Endothelial cell (in vitro differentiated cells): ENCODE measurements at places on chromosomes 6 and 20. TPM values are rescaled to one million over a fixed set of nuclear protein-coding genes. Genes with fewer than 3 reads are reported as not detected.
A peak's percentile ranks its signal among the peaks of the same experiment; 100 is the strongest.

DNA sequence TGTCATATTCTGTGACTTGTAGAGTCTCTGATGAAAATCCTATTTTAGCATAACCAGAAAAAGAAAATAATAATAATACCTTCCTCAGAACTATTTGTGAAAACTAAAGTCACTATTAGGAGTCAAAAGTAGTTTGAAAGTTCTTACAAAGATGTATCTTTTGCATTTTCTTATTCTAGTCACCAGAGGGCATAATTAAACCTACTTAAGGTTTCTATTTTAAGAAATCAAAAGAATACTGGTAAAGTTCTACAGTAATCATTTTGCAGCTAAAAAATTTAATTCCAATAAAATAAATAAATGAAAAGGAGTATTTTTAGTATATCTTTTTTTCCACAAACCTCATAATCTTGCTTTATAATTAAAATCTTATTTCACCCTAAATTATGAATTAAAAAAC lies 28.0 kb upstream of the MCM9 start:
- no peak for DNase-seq

DNA sequence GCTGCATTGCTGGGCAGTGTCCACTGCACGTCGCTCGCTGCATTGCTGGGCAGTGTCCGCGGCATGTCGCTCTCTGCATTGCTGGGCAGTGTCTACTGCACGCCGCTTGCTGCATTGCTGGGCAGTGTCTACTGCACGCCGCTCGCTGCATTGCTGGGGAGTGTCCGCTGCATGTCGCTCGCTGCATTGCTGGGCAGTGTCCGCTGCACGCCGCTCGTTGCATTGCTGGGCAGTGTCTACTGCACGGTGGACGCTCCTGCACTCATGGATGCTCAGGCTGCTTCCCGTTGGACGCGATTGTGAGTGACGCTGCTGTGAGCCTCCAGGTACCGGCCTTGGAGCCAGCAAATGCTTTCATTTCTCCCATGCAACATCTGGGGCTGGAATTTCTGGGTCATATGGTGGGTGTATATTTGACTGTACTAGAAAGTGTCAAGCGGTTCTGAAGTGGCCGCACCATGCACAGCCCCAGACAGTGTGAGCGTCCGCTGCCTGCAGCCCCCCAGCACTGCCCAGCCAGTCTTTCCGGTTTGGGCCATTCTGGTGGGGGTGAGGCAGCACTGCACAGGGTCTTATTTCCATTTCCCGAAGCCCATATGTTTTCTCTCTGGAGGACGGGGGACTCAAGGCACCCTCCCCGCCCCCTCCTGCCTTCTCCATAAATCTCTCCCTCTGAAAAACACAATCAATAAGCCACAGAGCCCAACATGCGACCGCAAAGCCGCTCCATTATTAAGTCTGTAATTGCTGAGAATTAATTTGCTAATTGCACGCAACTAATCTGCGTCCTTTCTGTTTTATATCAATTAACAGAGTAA lies 97.4 kb downstream of the YTHDF1 start:
- DNase-seq: no peak

- DNase-seq: no peak
Observed at GRCh38 chr20:1819311-1820137, 75.7 kb upstream of the SIRPA start.

Gene DEFB114
- total RNA-seq: not detected

DNA sequence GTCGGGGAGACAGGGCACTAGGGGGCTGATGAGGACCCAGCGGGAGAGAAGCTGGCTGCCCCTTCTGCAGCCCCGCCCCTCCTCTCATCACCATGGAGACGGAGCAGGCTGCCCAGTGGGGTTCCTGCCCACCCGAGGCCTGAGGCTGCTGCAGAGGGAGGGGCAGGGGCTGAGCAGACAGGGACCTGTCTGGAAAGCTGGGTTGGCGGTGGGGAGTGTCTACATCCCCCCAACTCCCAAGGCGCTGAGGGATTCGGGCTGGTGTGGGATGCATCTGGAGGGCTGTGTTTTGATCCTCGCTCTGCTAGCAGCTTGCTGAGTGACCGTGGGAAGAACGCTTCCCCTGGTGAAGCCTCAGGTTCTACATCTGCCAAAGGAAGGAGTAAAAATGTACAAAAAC lies 1.2 kb upstream of the BPI start:
- DNase-seq: no peak

Gene TCF19
- 17.2 TPM for total RNA-seq

DNA sequence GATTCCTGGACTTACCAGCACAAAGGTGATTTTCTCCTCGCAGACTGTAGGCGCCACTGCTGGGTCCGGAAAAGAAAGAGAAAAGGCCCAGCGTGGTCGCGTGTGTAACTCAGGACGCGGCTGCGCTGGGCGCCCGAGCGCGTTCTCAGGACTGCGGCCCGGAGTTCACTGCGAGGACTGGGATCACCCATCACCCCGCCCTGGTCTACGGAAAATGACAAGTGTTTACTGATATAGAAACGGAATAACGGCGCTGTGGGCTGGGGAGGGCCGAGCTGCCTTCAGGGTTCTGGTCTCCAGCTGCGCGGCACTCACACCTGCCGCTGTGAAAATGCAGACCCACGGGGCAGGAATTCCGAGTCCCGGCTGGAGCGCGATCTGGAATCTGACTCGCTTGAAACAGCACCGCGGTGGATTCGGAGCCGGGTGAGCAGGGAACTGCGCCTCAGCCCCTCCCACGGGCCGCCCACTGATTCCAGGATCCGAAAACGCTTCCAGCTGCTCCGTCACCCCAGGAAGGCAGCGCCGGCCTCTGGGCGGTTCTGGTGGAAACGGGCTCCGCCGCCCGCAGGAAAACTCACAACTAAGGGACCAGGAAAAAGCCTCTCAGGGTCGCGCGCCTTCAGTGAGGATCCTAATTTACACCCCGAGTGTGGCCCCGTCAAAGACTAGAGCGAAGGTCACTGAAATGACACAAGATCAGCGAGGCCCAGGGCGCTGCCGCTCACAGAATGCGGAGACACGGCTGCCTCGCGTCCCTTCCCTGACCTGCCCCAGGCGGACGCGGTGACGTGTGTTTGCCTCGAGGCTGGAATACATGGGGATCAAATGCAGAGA lies 34.5 kb downstream of the HLA-A start:
- peak; percentile 68 for DNase-seq

DNA sequence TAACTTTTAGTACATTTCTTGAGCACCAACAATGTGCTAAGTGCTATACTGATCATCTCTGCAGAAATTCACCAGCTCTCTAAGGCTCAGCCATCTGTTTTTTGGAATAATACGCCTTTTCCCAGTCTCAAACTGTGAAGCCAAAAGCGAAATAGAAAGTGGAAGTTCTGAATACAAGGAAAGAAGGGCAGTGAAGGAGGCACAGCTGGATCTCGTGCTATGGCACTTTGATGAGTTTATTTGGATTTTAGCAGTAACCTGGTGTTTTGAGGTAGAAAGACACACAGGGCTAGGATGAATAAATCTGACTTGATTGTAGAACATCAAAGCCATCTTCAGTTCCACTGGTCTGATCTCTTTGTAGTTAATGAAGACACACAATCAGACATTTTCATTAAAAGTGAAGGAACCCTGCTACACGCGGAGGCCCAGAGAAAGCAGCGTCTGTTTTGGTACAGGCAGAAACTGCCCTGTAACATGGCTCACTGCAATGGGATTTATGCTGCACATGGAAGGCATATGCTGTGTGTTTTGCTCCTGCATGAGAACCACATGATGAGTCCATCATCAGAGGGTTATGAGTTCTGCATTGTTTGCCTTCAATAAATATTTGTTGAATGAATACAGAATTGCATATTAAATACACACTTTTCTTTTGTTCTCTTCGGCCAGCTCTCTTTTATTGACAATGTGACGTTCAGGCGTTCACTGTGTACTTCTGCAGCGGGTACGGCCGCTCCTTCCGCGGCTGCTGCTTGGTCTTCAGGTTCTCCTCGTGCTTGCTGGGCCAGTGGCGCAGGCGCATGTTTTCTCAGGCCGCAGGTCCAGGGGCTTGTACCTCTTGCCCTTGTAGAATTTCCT lies 100.9 kb downstream of the PREP start:
- no peak for DNase-seq

Gene PLAGL2
- total RNA-seq: 23.7 TPM

DNA sequence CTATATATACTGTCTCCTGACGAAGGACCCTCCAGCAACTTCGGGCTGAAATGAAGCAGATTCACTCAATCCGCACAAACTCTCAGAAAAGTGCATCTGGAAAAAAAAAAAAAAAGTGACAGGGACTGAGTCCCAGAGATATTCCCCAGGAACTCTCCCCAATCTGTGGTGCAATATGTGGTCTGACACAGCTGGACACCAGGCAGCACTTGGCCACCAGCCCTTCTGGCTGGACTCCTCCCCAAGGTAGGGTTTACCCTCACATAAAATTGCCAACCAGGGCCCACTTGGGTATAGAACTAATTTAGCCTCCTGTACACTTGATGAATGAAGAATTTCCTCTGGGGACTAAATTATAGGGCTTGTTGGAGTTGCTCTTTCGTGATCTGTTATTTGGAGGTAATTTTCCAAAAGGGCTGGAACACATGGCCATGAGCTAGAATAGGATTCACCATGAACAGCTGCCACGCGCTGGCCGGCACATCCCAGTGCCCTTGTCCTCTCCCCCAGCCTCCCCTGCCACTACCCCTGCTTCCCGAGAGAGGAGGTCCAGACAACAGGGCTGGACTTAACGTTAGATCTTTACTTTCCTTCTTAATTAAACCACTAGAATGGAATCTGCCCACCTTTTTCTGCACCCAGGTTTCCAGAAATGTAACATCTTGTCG lies 379.2 kb downstream of the BMP2 start:
- no peak for DNase-seq

Gene LPA
- total RNA-seq: not detected

Gene LY6G5C
- total RNA-seq: 22.0 TPM

- DNase-seq: no peak
Observed at GRCh38 chr6:144993870-144994269, 708.7 kb downstream of the UTRN start.

Gene RALGAPB
- total RNA-seq: 46.0 TPM

Gene SLC17A2
- not detected for total RNA-seq
